Hepatic stellate cell (primary cell): ENCODE measurements at places on chromosomes 11 and 22.
A peak's percentile ranks its signal among the peaks of the same experiment; 100 is the strongest.

DNA sequence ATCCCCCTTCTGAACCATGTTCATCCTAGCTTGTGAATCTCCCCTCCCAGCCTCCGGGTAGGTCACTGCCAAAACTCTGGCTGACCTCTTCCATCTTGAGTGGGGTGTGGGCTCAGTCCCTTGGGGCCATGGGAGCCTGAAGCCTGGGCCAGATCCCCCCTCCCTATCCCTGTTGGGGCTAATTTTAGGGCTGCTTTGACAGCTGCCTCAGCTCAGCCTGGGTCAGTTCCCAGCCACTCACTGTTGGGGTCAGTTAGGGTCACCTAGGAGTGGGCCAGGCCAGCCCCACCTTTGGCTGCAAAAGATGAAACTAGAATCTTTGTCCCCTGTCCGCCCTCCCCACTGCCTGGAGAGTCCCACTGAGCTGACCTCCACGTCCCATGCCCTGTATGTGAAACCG lies 29.8 kb upstream of the P2RY2 start:
- DNase-seq, result no peak

DNA sequence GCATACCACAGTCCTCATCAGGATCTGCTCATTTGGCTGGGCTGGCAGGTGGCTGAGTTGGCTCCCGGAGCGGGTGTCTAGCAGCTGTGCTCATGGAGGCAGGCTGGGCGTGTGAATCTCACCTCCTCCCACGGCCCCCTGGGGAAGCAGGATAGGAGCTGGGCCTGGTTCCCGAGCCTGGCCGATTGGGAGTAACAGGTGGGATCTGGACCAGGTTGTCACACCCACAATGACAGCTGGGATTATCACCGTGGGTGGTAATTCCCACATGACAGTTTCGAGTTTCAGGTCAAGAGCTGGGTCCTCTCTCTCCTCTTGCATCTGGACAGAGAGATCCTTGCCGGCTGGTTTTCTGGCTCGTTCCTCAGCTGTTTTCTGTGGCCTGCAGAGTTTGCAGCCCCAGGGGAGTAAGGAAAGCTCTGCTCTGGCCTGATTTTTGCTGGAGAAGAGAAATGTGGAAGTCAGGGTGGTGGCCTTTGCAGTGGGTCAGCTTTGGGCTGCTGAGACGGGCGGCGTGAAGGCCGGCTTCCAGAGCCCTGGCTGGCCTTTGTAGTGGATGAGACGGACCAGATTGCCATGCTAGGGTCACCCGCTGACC lies 57.0 kb downstream of the BCR start:
- DNase-seq, result no peak

DNA sequence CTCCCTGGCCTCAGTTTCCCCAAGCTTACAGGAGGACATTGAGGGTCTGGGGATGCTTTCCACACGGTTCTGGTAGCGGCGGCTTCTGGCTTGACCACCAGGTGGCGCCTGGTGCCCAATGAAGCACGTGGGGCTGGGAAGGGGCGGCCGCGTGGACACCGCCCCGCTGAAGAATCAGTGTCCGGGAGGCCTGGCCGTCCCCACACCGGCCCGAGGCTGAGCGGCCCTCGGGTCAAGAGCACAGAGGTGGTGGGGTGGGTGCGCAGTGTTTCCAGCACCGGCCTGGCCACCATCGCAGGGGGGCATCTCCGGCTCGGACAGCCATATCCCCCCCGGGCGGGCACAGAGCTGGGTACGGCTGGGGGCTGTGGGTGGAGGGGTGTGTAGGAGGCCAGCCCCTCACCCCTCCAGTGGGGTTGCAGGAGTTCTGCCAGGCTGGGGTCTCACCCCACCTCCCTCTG lies 27.8 kb upstream of the PPARA start:
- peak; percentile 88 for DNase-seq

DNA sequence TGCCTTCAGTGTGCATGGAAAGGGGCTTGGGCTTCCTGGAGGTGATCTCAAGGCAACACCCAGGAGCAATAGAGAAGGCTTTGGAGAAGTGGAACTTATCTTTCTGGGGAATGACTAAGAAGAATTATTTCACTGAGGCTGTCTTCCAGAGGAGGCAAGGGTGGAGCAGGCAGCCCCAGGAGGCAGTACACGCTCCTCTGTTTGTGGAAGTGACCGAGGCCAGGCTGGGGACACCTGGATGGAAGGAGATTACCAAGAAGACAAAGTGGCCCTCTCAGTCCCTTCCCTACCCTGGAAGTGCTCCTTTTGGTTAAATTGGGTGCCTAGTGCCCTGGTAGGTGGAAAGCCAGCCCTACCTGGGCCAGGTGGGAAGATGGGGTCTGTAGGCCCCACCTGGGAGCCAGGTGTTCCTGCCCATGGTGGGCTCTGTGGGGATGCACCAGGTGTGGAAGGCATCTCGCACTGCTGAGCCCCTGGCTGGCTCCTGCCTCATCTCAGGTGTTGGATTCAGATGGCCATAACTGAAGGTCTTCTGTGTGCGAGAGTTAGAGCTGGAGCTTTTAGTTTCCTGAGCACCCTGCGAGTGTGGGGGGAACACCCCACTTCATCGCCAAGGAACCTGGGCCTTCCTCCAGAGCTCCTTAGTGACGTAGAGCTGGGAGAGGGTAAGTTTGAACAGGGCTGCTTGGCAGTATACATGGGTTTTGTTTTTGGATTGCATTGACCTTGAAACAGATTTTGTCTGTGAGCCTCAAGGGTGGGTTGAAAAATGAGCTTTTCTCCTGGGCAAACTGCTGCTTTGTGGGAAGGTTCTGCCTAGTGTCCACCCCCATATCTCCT lies 46.1 kb downstream of the MICAL2 start:
- no peak for DNase-seq

- DNase-seq, result no peak
These were observed 23.4 kb upstream of the HTR3A start for GRCh38 chr11:113951537-113951936.

- DNase-seq, result no peak
These were observed 70.2 kb downstream of the NELL1 start for GRCh38 chr11:20739577-20739976.

DNA sequence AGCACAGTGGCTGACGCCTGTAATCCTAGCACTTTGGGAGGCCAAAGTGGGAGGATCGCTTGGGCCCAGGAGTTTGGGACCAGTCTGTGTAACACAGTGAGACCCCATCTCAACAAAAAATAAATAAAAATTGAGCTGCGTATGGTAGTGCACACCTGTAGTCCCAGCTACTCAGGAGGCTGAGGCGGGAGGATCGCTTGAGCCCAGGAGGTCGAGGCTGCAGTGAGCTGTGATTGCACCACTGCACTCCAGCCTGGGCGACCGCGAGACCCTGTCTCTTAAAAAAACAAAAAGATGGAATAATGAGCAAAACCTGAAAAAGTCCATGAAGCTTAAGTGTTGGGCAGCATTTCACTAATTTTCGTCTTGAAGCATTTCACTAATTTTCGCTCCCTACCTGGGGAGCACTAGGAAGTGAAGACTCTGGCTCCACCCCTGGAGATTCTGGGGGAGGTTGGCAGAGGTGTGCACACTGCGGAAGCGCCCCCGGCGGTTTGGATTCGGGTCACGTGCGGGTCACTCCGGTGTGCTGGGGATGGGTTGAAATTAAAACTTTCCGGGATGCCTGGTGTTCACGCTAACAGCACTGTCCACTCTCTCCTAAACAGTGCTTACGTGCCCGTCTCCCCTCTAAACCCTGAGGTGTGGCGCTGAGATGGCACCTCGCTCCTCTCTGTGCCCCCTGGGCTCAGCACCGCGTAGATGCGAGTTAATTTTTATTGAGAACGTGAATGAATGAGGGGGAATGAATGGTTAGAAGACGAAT lies 906 bp upstream of the NAA40 start:
- no peak for DNase-seq

DNA sequence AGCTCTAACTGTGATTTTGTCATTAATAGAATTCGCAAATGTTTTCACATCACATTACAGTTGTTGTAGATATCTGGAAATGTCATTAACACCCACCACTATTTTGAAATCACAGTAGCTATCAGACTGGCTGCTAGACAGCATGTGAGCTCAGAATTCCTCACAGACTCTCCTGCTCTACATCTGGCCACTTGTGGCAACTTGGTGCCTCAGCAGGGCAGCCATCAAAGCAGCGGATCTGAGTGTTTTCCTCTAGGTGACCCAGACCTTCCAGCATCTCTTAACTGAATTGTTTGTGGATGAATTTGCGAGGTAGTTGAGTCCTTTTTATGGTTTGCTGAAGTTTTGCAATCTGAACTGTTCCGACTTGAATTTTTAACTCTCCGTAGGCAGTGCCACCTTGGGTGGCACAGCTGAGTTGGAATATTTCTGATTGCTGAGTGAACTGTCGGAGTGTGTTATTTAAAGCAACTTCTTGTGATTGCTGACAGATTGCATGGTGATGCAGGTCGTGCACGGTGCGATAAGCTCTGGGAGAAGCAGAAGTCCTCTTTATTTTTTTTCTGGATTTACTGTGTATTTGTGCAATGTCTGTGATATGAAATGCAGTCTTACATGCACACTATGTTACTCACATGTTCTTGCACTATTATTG lies 114.0 kb upstream of the PLET1 start:
- no peak for DNase-seq

DNA sequence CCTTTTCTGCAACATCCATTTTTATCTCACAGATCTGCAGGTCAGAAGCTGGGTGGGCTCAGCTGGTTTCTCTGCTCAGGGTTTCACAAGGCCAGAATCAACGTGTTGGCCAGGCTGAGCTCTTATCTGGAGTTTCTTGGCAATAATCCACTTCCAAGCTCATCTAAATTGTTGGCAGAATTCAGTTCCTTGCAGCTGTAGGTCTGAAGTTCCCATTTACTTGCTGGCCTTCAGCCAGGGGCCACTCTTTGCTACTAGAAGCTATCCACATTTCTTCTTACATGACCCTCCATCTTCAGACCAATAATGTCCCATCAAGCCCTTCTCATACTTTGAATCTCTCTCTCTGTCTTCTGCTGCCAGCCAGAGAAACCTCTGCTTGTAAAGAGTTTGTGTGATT lies 103.5 kb downstream of the WNT11 start:
- no peak for DNase-seq

- no peak for DNase-seq
These were observed 456.3 kb upstream of the ISX start for GRCh38 chr22:34609646-34610045.

- DNase-seq, result no peak
These were observed 4.2 kb downstream of the CCND1 start for GRCh38 chr11:69644962-69645675.

DNA sequence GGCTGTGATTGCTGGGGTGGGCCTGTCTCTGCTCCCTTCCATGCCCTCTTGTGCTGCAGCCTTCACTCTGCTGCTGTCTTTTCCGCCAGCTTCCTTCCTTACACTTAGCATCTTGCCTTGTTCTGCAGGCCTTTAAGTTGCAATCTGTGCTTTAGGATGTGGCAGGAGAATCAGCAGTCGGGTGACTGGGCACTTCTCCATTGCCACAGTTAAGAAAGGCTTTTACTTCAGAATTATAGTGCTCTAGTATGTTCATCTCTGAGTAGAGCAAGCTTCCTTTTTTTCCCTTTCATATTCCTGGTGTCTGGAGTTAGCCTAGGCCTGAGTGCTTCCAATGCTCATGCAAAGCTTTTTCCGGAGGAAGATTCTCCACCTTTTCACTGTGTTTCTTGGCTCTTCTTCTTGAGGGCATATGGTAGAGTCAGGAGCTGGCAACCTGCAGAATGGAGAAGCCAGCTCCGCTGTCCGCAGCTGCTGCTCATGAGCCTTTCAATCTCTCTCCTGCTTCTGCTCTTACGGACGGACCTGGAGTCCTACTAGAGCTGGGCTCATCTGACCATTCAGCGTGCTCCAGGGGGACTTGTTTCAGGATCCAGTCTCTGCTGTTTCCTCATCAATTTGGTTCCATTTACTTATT lies 20.2 kb downstream of the PPP6R2 start:
- DNase-seq, result no peak

- DNase-seq, result no peak
These were observed 212.4 kb upstream of the SESN3 start for GRCh38 chr11:95443386-95443785.

- DNase-seq, result no peak
These were observed 7.3 kb downstream of the CDC42EP2 start for GRCh38 chr11:65321828-65322485.

GRCh38 chr11:46489656-46490560 lies 98.3 kb upstream of the CHRM4 start:
- peak; percentile 26 for DNase-seq

DNA sequence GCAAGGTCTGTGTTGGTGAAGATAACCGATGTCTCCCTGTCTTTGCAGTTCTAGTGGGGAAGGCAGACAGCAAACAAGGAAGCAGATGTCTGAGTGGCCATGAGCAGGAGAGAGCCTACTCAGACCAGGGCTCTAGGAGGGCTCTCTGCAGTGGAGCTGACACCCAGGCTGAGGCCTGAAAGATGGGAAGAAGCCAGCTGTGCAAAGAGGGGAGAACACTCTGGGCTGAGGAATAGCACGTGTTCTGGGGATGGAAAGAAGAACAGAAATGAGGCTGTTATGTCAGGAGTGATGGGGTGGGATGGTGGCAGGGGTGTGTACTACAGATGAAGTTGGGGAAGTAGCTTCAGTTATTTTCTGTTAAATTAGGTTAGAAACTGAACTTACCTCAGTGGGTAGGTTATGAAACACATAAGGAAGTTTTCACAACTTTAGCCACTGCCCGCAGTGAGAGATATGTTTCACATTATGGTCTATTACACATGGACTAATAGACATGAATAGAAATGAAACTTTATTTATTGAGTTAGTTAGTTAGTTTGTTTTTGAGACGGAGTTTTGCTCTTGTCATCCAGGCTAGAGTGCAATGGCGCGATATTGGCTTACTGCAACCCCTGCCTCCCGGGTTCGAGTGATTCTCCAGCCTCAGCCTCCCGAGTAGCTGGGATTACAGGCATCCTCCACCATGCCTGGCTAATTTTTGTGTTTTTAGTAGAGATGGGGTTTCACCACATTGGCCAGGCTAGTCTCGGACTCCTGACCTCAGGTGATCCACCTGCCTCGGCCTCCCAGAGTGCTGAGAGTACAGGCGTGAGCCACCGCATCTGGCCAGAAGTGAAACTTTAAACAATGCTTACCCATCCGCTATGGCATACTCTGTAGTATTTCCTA lies 7.8 kb downstream of the DCPS start:
- no peak for DNase-seq

DNA sequence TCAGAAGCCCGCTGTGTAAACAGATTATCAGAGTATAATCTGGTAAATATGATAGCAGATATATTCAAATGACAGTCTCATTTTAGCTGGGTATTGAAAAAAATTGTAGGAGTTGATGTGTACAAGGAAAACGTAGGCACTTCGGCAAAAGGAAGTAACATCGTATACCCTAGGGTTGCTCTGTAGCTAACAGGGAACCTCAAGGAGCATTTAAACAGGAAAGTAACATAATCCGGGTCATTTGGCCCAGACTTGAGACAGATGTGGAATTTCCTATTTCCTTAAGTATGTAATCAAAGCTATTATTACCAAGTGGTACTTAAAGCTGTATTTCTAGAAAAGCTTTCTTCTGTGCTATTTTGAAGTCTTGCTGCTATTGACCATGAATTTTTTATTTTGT lies 215.6 kb downstream of the DDX10 start:
- no peak for DNase-seq

- DNase-seq, result no peak
These were observed 6.3 kb downstream of the GRIK4 start for GRCh38 chr11:120517801-120518291.
